Gastroesophageal sphincter (tissue), 4 donors: ENCODE measurements at places on chromosomes 6 and 20. TPM values are rescaled to one million over a fixed set of nuclear protein-coding genes. Genes with fewer than 3 reads are reported as not detected.

GPSM3 gene
- 16.3 TPM for total RNA-seq

- no peak for ATAC-seq
These were observed 1.4 kb downstream of the SENP6 start for GRCh38 chr6:75603106-75603420.

DNA sequence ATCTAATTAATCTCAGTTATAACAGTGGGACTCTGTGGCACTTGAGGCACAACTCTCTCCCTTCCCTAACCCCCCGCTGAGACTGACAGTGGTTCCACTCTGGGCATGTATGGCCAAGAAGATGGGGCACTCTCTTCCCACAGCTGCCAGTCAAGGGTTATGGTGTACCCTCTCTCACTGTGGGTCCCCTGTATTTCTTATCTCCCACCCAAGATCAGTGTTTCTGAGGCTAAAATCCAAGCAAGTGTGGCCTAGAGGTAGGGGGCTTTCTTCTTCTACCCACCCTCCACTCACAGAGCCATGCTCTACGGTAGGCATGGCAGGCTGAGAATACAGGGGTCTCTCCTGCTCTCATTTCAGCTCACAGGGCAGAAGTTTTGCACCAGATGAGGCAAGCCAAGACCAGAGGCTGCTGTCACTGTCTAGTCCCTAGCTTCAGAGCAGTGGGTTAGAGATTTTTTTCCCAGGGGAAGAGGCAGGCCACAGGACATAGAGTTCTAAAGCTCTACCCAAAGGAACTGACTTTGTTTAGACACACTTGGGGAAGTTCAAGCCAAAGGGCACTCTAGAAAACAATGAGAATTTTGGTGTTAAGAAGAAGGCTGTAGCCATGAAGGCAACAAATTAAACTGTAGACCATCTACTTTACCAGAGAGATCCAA is 31.7 kb upstream of the HINT3 start:
- ATAC-seq: no peak

DNA sequence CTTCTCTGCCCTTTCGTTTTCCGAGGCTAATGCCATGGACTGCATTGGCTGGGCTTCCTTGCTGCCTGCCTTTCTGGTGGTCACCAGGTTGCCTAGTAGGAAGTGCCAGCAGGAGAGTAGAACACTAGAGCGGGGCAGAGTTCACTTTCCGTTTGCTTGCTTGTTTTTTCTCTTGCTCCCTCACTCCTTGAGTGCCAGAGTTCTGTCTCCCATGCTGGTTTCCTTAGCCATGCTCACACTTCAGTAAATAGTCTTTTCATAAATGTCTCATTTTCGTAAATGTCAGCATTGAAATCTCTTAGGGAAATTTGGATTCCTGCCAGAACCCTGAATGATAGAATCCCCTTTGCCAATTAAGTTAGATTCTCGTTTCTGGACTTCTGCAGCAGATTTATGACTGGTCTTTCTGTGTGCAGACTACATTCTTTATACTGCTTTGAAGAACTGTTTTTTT is 63.9 kb downstream of the FAM83B start:
- no peak for ATAC-seq

APOBEC2 gene
- total RNA-seq: 0.37 TPM

DNA sequence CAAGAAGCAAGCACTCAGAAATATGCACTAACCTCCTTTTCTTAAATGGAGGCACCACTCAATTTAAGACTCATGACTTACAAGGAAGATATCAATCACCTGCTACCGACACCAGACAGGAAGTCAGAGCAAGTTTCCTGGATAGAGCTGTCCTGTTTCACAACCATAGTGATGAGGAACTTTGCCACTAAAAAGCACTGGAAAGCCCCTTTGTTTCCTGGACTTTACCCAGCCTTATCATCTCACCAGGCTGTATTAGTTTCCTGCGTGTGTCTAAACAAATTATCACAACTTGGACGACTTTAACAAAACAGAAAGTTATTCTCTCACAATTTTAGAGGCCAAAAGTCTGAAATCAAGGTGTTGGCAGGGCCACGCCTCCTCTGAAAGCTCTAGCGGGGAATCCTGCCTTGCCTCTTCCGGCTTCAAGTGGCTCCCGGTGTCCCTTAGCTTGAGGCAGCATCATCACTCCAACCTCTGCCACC is 253.8 kb upstream of the STXBP5 start:
- no peak for ATAC-seq

DNA sequence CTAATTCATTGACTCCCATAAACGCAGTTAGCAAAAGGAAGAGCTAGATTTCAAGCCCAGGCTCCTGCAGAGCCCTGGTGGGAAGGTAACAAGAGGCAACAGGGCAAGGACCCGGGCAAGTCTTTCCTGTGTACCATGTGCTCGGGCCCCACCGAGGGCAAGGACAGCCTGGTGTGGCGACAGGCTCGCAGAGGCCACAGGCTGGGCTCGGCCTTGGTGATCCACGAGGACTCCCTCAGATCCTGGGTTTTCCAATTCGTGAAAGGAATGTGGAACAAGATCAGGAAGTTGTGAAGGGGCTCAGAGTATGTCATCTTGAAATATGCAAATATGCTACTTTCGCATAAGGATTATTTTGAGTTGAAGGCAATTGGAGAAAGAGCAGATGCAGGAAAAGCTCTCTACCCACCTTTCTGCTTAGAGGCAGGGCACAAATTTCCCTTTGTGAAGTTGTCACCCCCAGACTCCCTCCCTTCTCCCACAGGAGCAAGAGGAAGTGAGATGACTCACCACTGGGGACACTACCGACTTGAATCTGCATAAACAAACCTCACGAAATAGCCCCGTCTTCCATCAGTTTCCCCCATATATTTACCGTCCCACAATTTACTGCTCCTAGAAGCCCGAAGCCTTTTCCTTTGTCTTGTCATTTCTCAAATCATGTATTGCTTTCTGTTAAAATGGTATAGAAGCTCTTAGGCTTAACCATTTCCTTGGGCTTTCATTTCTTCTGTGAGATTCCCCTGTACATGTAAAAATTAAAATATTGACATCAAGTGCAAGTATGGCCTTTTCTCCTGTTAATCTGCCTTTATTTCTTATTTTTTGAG is 79.0 kb downstream of the PSMG4 start:
- ATAC-seq: no peak

- no peak for ATAC-seq
These were observed 52.6 kb upstream of the SLC22A1 start for GRCh38 chr6:160069050-160069454.

DNA sequence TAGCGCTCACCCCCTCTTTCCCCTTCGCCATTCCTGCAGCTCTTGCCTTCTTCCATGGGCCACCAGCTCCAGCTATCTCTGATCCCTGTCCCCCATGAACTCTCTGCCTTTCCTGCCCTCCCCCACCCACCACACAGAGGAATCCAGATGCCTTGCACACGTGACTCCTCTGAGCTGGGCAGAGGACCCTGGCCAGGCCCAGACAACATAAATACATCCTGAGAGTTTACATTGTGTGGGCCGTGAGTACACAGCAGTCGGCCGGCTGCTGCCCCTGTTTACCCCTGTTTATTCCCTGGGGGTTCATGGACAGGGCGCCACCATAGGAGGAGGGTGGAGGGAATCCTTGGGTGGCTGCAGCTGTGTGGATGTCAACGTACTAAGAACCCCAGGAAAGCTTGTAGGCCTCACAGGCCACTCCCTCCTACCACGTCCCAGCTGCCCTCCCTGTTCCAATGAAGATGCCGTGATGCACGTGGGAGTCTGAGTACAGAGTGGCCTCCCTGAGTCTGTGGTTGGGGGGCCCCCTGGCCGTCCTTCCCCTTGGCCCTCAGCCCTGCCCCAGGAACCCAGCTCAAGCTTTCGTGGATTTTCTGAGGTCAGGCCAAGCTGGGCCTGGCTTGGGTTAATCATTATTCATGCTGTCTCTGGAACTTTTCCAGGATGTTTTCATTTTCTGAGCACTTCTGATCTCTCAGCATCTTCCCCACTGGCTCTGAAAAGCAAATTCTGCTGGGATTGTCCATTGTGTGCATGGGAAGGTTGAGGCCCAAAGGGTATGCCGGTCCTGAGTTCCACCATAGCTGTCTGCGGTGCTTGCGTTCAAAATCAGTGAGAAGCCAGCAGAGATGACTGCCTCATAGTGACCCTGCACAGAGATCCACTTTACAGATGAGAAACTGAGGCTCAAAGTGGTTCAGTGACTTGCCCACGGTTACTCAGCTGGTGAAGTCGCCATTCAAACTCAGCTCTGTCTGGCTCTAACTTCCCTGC is 136.3 kb downstream of the MRPL14 start:
- peak; percentile 3 for ATAC-seq

- ATAC-seq: no peak
These were observed 94.2 kb upstream of the ATXN1 start for GRCh38 chr6:16855460-16855859.

TXLNB gene
- total RNA-seq: 3.9 TPM

AFG1L gene
- 4.8 TPM for total RNA-seq
